Fibroblast of skin of left quadriceps (primary cell): ENCODE measurements at places on chromosomes 2 and 18.
A peak's percentile ranks its signal among the peaks of the same experiment; 100 is the strongest.

- no peak for DNase-seq
Measured at GRCh38 chr2:136407952-136408318, 290.0 kb upstream of the CXCR4 start.

DNA sequence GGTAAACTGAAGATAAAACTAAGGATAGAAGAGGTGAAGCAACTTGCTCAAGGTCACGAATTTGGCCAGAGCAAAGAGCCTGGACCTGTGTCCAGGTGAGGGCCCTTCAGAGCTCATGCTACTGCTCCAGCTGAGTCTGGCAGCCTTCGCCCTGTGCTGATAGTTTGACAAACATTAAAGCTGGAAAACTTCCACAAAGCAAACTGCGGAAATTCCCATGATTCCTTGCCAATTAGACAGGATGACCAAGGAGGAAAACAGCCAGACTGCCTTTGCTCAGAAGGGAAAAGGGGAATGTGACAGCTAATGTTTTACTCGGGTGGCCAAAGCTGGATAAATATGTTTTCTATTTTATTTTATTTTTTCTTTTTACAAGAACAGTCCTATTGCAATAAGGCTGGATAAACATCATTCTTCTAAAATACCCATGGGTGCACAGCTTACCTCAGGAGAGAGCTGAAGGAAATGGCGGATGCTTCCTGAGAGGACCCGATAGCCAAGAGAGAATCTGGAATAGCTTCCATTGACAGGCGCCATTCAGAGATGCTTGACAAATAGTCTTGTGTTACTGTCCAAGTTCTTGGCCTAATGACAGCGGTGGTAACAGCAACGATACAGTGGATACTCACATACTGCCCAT is 5.3 kb upstream of the CTAGE1 start:
- no peak for DNase-seq

DNA sequence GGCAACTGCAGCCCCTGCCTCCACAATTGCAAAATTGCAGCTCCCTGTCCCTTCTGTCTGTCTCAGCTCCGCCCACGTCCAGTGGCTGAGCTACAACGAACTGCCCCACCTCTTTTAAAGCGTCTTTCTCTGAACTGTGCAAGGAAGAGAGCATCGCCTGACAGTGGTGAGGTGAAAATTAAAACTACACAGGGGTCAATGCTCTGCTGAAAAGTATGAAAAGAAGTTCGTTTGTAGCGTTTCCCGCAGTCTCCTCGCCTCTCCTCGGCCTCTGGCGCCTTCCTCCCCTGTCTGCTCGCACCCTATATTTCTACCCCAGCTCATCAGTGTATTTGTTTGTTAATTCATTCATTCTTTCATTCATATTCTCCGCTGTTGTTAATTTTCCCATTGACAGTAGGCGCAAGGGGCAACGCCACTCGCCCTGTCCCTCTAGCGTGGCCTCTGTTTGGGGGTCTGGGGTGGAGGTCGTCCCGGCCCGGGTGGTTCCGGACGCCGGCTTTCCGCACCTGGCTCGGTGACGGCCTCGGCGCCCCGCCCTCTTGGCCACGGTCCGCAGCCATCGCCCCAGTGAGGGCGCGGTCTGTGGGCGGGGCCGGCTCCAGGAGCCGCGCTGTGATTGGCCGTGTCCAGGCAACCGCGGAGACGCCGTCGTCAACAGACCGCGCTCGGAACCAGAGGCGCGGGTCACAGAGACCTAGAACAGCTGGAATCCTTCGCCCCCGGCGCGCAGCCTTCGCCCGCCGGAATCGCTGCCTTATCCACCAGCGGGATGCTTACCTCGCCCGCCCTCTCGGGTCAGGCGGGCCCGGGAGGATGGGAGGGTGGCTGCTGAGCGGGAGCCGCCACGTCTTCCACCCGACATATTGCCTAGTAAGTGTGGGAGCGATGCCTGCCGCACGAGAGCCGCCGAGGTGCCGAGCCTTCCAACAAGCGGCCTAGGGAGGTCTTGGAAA is at the start of gene VWA3B:
TSS of gene VWA3B (plus strand) at position 677 of the 956 bp plus-strand sequence. CDS start 5,926 bp downstream, outside the sequence.
- no peak for DNase-seq

GRCh38 chr2:114550895-114551793 is 108.7 kb downstream of the DPP10 start:
- peak; percentile 1 for DNase-seq

DNA sequence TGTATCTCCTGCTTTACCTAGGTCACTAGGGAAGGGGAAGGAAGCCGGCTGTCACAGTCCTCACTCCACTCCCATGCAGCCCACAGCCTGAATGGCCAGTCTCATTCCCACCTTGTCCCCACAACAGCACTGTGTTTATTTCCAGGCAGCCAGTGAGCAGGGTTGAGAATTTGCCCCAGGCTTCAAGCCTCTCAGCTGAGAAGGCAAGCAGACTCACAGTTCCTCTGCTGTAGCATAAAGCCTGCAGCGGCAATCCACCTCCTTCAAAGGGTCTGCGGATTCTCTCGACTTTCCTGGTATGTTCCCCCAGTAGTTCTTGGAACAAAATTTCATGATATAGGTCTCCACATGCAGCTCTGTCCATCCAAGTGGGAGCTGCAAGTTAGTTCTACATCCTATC is 262.9 kb upstream of the GULP1 start:
- DNase-seq = no peak

DNA sequence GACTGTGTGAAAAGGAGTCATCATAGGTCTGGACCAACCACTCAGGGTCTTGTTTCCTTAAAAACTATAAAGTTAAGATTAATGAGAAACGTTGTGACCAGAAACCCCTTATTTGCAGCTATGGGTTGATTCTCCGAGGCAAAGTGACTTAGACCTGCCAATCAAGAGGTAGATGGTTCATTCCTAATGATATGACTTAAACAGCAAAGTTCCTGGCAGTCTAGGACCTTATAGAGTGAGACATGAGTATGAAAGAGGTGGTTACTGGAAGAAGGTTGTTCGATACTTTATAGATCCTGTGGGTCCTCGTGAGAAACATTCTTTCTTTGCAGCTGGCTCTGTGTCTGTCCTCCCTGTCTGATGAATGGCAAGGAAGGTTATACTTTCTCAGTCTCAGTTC is 8.0 kb downstream of the SFXN5 start:
- DNase-seq = no peak

- DNase-seq = no peak
Measured at GRCh38 chr2:105510761-105511528, 112.1 kb upstream of the FHL2 start.

GRCh38 chr2:164761737-164762460 is 79.7 kb downstream of the COBLL1 start:
- no peak for DNase-seq

- no peak for DNase-seq
Measured at GRCh38 chr2:241777686-241778627, 1.3 kb downstream of the GAL3ST2 start.

DNA sequence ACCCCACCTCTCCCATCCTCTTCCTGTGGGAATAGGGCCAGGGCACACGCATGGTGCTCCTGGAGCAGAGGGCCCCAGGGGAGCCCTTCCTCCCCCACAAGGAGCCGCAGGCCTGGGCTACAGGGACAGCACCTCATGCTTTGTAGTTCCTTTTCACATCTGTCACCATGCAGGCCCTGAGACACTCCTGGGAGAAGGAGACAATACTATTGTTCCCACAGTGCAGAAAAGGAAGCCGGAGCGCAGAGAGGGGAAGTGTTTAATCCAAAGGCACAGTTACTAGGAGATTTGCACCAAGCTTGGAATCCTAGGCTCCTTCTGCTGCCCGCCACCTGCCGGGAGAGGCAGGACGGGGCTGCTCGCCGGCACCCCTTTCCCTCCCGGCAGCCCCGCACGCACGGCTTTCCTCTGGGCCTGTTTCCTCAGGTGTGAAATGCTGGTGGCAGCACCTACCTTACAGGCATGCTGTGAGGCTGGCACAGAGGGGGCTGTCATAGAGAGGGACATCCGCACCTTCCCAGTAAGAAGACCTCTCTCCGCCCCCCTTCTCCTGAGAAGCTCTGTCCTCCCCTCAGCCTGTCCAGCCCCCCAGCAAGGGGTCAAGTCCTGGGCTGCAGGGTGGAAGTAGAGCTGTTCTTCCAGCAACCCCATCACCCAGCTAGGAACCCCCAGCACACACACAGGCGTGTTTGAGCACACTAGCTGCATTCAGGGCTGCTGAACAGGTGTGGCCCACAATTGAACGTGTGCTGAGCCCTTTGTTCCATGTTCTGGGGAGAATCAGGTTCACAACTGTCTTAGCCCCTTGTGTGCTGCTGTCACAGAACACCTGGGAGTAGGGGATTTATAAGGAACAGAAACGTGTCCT is 62.6 kb downstream of the SMAD7 start:
- no peak for DNase-seq

DNA sequence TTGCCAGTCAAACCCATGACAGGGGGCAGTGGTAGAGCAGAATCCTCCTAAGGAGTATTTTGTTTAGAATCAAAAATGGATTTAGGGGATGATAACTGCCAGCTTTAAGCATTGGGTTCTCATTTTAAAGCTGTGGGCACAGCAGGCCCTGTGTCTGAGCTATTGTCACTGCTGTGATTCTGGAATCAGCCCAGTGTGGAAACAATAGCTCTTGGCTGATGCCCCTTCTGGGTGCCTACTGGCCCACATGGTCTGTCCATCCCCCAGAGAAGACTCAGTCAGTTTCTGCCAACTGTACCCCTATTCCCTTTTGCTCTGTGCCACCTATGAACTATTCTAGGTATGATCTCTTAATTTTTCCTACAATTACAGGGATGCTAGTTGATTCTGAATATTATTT is 91.7 kb upstream of the LRRTM1 start:
- no peak for DNase-seq

- DNase-seq = no peak
Measured at GRCh38 chr2:217301142-217301925, 441.5 kb upstream of the TNP1 start.

DNA sequence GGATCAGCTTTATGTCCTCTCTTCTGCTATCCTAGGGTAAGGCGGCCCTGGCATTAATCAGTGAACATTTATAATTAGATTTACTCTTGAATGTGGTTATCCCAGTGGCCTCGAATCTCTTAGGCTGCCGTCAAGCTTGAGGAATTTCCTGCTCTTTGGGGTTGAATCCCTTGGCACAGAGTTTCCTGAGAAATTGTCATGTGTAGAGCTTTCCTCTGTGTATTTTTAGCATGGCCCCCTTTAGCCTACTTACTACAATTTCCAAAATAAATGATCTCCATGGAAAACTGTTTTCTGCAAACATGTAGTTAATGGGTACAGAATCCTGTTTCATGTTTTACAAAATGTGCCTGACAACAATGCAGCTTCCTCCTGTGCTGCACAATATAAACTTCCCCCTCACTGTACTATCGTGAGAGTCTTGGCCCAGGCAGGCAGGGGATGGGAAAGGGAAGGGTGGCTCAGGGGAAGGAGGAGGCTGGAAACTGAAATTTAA is 18.1 kb downstream of the NCAPH start:
- no peak for DNase-seq

- DNase-seq = no peak
Measured at GRCh38 chr2:206158563-206159345, 490 bp downstream of the NDUFS1 start.

- no peak for DNase-seq
Measured at GRCh38 chr2:168215813-168216212, 31.6 kb downstream of the STK39 start.

- DNase-seq = no peak
Measured at GRCh38 chr2:229220254-229220653, 50.8 kb downstream of the PID1 start.
